ENCODE measurements at places on chromosomes 5 and 9. TPM values are rescaled to one million over a fixed set of nuclear protein-coding genes. Genes with fewer than 3 reads are reported as not detected.

The ZBTB34 gene
- total RNA-seq, result 4.7 TPM

The MOB3B gene
- 0.47 TPM for total RNA-seq

The GABRA1 gene
- not detected for total RNA-seq

The SFXN1 gene
- total RNA-seq, result 476 TPM

DNA sequence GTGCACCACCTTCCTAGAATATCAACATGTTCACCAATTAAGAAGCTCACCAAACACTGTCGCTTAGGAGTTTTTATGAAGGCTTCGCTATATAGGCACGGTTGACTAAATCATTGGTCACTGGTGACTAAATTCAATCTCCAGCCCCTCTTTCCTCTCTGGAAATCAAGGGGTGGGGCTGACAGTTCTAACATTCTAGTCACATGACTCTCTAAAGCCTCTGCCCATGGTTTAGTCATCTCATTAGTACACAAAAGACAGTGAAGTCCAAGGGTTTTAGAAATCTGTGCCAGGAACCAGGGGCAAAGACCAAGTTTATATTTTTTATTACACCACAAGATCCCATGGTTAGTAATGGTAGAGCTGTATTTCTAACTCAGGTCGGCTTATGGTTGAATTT lies 243.2 kb downstream of the ELAVL2 start:
- no peak for DNase-seq

DNA sequence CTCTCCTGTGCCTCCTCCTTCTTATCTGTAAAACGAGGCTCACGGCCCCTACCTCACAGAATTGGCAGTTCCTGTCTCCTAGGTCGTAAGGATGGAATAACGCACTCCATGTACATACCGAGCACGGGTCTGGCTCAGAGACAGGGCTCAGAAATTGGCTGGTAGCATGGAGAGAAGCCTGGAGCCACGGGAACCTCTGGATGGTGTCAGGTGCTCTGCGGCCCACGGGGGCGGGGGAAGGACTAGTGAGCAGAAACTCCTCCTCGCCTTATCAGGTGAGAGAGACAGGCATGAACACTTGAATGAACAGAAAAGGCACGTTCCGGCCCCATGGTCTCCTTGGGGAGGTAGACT lies 15.4 kb upstream of the C5orf47 start:
- peak; percentile 25 for DNase-seq

The AQP7 gene
- not detected for total RNA-seq

DNA sequence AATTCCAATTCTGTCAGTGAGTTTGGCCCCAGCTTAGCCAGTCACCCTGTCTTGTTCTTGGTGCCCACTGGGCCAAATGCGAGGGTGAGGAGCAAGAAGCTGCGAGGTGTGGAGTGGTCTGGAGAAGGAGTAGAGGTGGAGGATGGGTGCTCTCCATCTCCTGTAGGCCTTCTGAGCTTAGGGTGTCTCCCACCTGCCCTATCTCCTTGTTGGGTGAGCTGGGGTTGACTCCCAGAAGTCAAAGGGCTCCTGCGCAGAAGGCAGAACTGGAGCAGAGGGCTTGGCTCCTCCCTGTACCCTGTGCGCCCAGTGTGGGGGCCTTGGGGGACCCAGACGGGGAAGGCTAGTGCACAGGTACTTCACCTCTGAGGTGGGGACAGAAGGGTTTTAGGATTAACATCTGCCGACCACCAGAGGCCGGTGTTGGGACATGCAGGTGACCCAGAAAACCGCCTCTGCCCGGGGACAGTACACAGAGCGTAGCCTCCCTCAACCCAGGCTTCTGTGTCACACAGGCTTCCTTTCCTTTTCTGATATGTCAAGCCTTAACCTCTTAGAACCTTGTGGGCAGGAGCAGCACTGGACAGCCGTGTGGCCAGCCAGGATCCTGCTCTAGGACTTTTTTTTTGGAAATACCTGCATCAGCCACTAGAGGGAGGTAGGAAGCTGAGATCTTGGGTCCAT lies 16.9 kb downstream of the IL5 start:
- peak; percentile 57 for DNase-seq

The PURA gene
- total RNA-seq, result 9.2 TPM

GRCh38 chr5:73625944-73626811 lies at the start of gene ARHGEF28:
TSS of gene ARHGEF28 (plus strand) at chr5:73626196. CDS start at chr5:73684852, 58,656 bp downstream.
- DNase-seq, result peak; percentile 17

DNA sequence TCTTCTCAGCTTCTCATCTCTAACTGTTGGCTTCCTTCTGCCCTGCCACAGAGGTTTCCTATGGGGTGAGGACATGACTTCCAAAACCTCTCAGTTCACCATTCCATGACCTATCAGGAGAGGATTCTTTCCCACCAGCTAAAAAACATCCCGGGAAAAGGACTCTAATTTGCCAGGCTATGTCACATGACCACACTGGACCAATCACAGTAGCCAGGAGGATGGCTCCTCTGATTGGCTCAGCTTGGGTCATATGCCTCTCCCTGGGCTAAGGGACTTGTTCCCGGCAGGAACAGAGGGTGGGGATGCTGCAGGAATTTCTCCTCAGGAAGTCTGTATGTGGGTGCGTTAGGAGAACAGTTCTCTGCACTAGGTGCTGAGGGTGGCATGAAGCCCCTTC lies 40.3 kb upstream of the XPA start:
- DNase-seq, result no peak

DNA sequence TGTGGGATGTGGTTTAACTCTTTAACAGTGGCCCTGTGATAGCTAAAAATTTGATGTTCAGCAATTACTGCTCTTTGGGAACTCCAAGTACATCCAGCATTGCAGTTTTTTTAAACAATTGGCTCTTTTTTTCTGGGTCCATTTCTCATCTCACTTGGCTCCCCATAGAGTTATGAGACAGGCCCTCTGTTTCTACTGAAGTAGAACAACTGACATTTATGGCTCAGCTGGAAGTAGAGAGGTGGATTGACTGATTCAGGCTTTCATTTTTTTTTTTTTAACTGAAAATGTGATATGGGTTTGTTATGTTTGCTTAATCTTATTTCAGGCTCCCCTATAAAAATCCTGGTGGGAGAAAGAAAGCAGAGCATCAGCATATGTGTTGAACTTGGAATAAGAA lies 96.6 kb upstream of the CD180 start:
- no peak for DNase-seq

DNA sequence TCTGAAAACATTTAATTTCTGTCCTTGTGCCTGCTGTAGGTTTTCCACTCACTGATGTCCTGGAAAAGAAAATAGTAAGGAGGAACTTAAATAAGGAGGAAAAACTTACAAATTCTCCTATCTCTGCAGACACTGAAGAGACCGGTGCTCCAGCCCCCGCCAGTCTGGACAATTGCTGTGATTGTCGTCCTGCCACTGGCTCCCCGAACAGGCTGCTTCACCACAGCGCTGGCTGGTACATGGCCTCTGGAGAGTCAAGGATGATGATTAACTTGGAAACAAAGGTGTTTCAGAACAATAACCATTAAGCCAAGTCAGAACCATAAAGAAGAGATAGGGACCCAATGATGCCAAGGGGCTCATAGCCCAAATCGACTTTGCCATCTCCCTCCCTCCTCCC lies 7.3 kb downstream of the PLAC8L1 start:
- DNase-seq, result no peak

Measured in activated CD8-positive, alpha-beta T cell treated with anti-CD3 and anti-CD28 coated beads for 36 hours (primary cell).